H4 (cell line): ENCODE measurements at places on chromosomes 11 and 22. TPM values are rescaled to one million over a fixed set of nuclear protein-coding genes. Genes with fewer than 3 reads are reported as not detected.

The RBMXL2 gene
- not detected in 2 replicates for total RNA-seq

The PHOX2A gene
- total RNA-seq: not detected in 2 replicates

The STIM1 gene
- 22.1 and 22.7 TPM in 2 replicates for total RNA-seq

The MYO7A gene
- 0.35 and 1.4 TPM in 2 replicates for total RNA-seq

The OR8D1 gene
- not detected in 2 replicates for total RNA-seq

The HYOU1 gene
- 134 and 143 TPM in 2 replicates for total RNA-seq

The QSER1 gene
- total RNA-seq: 22.8 and 23.5 TPM in 2 replicates

The MS4A6A gene
- not detected in 2 replicates for total RNA-seq

The UBASH3B gene
- 4.4 and 6.4 TPM in 2 replicates for total RNA-seq

The CFAP68 gene
- total RNA-seq: 22.7 and 28.2 TPM in 2 replicates

The APLNR gene
- 0.10 TPM in 1 of 2 replicates, not detected in the other for total RNA-seq

The MMP8 gene
- not detected in 2 replicates for total RNA-seq

The GAL gene
- total RNA-seq: not detected in 2 replicates

The TTC36 gene
- total RNA-seq: 0.19 TPM in 1 of 2 replicates, not detected in the other

The CEND1 gene
- not detected in 2 replicates for total RNA-seq

The ESAM gene
- 0.33 TPM in 1 of 2 replicates, not detected in the other for total RNA-seq

The FOXRED2 gene
- total RNA-seq: 17.8 and 21.6 TPM in 2 replicates

The DRD4 gene
- total RNA-seq: not detected in 2 replicates

The AQP11 gene
- total RNA-seq: 0.39 and 1.4 TPM in 2 replicates

The VSIG2 gene
- total RNA-seq: not detected in 2 replicates
